ENCODE measurements at places on chromosomes 16 and 17. TPM values are rescaled to one million over a fixed set of nuclear protein-coding genes. Genes with fewer than 3 reads are reported as not detected.

DNA sequence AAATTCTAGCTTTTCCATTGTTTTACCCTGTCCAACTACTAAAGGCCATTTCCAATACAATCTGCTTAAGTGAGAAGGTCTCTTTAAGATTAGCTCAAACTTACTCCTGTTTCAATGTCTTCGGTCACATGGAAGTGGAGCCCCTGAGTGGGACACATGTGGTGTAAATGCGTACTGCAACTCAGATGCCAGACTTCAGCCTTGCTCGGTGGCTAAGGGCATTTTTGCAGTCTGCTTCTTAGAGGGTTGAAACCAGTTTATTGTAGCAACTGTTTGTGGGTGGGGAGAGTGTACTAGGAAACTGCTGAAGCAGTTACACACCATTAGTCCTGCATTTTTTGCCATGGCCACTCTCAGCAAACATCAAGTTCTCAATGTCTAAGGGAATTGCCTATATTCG, 140.6 kb downstream of the PARN start:
- DNase-seq = no peak
- no peak overlapping the region for H3K27ac ChIP-seq
- no peaks in the 10 kb centered on the region for H3K27me3 ChIP-seq
- H3K4me1 ChIP-seq = peaks cover 26% of the 10 kb centered on the region

DNA sequence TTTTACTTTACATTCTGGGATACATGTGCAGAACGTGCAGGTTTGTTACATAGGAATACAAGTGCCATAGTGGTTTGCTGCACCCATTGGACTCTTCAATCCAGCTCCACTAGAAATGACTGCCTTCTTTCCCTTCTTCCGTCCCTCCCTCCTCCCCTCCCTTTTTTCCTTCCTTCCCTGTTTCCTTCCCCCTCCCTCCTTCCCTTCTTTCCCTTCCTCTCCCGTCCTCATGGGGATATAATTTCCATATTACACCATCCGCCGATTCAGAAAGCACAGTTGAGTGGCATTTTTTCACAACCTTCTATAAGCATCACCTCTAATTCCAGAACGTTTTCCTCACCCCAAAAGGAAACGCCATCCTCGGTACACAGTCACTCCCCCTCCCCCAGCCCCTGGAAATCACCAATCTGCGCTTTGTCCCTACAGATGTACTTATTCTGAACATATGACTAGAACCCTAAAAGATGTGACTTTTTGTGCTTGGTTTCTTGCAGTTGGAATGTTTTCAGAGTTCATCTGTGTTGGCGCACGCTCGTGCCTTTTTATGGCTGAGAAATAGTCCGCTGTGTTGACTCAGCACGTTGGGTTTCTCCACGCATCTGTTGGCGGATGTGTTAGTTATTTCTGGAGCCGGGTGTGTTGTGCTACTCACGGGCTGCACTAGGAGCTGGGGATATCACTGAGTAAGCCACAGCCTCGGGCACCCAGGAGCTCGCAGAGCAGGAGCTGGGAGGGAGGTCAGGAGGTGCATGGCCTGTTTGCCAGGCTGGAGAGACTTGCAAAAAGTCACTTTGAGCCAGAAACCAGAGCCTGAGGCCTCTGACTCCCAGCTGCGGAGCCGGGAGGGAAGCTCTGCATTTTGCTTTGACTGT, 336.4 kb downstream of the SEC14L1 start:
- no peaks in the 10 kb centered on the region for H3K27me3 ChIP-seq
- H3K36me3 ChIP-seq = no peaks in the 10 kb centered on the region
- H3K4me3 ChIP-seq = no peak overlapping the region
- peaks cover 100% of the 10 kb centered on the region for H3K4me1 ChIP-seq

DNA sequence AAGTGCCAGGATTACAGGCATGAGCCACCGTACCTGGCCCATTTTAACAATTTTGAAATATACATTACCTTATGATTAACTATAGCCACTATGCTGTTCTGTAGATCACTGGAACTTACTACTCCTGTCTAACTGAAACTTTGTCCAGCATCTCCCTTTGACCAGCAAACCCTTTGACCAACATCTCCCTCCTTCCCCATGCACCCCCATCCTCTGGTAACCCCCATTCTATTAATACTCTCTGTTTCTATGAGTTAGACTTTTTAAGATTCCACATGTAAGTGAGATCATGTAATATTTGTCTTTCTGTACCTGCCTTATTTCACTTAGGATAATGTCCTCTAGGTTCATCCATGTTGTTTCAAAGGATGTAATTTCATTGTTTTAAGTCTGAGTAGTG, 178.0 kb downstream of the MSI2 start:
- H3K27ac ChIP-seq = no peak overlapping the region
- H3K36me3 ChIP-seq = no peaks in the 10 kb centered on the region
- no peaks in the 10 kb centered on the region for H3K27me3 ChIP-seq
- no peak for DNase-seq

- H3K4me1 ChIP-seq = peaks cover 37% of the 10 kb centered on the region
- no peaks in the 10 kb centered on the region for H3K36me3 ChIP-seq
- no peaks in the 10 kb centered on the region for H3K27me3 ChIP-seq
- no peak overlapping the region for H3K4me3 ChIP-seq
- DNase-seq = no peak
- peak overlapping the region; percentile 66 for H3K27ac ChIP-seq
These were observed 101.8 kb downstream of the PARN start for GRCh38 chr16:14528306-14528705.

- no peak overlapping the region for H3K4me3 ChIP-seq
- no peaks in the 10 kb centered on the region for H3K4me1 ChIP-seq
- H3K27me3 ChIP-seq = no peaks in the 10 kb centered on the region
- no peak for DNase-seq
- no peak overlapping the region for H3K27ac ChIP-seq
- no peaks in the 10 kb centered on the region for H3K36me3 ChIP-seq
These were observed 250.0 kb downstream of the ABCC12 start for GRCh38 chr16:47905771-47906170.

DNA sequence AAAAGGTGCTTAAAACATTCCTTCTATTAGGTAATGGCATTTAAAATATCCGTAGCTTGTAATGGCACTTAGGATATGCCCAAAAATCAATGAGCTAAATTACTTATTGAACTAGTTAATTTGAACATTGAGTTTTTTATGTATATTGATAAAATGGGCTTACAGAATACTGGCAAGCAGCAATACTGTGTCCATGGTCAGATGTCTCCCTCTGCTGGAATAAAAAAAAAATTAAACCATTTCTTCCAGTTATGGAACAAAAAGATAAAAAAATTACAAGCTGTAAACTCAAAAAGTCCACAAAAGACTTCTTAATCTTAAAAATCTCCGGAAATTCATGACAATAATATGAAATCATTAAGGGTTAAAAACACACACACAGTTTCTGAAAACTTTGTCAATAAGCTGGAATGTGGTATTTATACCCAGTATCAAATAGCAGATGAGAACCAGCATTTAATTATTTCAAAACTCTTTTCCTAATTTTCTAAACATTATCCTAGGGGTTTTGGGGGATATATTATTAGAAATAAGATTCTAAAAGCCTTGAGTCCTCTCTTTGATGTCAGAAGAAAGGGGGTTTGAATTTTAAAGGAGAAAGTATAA, 21.5 kb upstream of the PSMD7 start:
- H3K27ac ChIP-seq = no peak overlapping the region
- no peak overlapping the region for H3K4me3 ChIP-seq
- H3K4me1 ChIP-seq = no peaks in the 10 kb centered on the region
- H3K36me3 ChIP-seq = no peaks in the 10 kb centered on the region

GRCh38 chr16:12543700-12544476, 259.8 kb downstream of the CPPED1 start:
- no peak for DNase-seq
- H3K27ac ChIP-seq = no peak overlapping the region
- H3K4me3 ChIP-seq = no peak overlapping the region
- H3K27me3 ChIP-seq = no peaks in the 10 kb centered on the region
- no peaks in the 10 kb centered on the region for H3K36me3 ChIP-seq

DNA sequence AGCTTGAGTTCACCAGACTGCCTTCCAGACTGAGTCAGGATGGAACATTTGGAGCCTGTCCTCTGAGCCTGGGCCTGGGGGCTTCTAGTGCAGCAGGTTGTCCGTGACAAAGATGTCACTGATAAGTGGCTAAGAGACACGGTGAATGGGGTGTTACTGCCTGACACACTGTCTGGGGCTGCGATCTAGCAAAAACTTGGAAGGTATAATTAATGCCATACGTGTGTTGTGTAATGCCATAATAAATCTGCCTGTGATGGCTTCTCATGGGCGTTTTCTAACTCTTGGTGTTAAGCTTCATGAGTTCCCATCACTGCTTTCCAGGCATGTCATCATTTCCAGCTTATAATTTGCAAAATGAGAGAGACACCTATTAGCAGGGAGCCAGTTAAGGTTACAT, 215.4 kb downstream of the UTP18 start:
- no peak overlapping the region for H3K4me3 ChIP-seq
- H3K27ac ChIP-seq = no peak overlapping the region
- H3K4me1 ChIP-seq = no peaks in the 10 kb centered on the region

GRCh38 chr16:11586856-11587642, at the start of gene LITAF:
TSS of gene LITAF (minus strand) at chr16:11586919. CDS start at chr16:11556730, 30,189 bp downstream.
- no peaks in the 10 kb centered on the region for H3K27me3 ChIP-seq
- H3K4me3 ChIP-seq = peak within 1 kb of the TSS; percentile 92
- peaks cover 36% of the 10 kb centered on the region for H3K4me1 ChIP-seq
- no peak for DNase-seq
- H3K27ac ChIP-seq = peak within 1 kb of the TSS; percentile 99

- peaks cover 2% of the 10 kb centered on the region for H3K4me1 ChIP-seq
- H3K4me3 ChIP-seq = no peak overlapping the region
- no peak overlapping the region for H3K27ac ChIP-seq
- H3K27me3 ChIP-seq = no peaks in the 10 kb centered on the region
- DNase-seq = no peak
These were observed 85.2 kb downstream of the GLG1 start for GRCh38 chr16:74521691-74522090.

DNA sequence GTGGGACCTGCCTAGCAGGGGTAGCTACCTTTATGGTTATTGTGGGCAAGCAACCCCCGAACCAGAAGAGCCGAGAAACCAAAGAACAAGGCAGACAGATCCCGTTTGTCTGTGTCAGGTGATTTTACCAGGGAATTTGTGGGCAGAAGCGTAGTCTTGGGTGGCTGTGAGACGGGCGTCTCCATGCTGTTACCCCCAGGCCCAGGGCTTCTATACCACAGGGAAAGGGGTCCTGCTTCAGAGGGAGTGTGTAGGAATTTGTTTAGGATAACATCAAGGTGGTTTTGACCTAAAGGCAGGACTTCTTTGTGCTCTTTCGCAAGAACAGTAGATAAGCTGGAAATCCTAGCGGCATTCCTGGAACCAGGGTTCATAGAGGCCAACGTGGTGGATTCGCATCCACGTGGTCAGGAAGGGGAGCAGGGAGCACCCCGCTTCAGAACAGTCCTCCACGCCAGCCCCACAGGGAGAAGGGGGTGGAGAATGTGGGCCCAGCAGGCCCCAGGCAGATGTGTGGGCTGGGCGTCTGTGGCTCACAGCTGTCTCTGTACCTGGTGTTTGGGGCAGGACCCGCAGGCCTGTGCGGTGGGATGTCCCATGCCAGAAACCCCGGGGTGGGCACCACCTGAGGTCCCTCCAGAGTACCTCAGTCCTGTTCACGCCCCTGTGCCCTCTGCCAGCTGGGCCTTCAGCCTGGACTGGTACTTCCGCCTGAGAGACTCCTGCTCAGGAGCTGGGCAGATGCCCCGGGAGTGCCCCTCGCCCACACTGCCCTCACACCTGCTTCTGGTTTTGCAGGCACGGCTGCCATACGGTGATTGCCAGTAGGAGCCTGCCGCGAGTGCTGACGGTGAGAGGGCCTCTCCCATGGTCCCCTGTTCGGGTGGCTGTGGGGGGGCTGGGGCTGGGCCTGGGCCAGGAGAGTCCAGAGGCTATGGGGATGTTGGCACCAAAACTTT, 4.1 kb downstream of the DECR2 start:
- no peak overlapping the region for H3K27ac ChIP-seq
- H3K4me1 ChIP-seq = peaks cover 12% of the 10 kb centered on the region
- no peak overlapping the region for H3K4me3 ChIP-seq
- no peaks in the 10 kb centered on the region for H3K27me3 ChIP-seq
- no peak for DNase-seq

DNA sequence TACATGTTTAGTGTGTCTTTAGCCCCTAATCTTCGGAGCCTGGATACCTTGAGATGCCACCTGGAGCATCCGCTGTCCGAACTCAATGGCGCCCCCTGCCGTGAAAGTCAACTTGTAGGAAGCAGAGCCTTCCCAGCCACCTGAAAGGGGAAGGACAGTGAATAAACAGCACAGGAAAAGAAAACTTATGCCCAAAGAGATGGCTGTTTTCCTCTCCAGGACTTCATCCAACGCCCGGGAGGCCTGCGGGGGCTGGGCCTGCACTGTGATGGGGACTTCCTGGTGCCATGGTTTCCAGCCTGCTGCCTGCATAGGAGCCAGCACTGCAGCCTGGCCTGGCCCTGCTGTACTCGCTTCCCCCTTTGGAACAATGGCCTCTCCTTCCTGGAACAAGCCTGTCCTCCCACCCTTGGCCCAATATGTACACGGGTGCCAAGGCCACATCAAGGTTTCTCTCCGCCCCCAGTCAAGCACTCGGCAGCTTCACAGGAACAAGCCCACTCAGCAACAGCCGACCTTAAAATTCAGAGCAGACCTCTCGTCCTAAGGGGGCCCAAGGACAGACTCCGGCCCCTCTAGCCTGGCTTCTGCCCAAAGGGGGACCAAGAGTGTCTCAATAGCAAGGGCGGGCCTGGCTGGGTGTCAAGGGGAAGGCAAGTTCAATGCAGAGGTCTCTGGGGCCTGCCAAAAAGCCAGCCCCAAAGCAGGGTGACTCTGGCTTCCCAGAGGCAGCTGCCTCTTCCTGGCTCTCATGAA, 4.5 kb upstream of the UNC13D start:
- peaks cover 76% of the 10 kb centered on the region for H3K4me1 ChIP-seq
- no peaks in the 10 kb centered on the region for H3K27me3 ChIP-seq
- no peak for DNase-seq
- H3K4me3 ChIP-seq = no peak overlapping the region
- H3K27ac ChIP-seq = peak overlapping the region; percentile 12

DNA sequence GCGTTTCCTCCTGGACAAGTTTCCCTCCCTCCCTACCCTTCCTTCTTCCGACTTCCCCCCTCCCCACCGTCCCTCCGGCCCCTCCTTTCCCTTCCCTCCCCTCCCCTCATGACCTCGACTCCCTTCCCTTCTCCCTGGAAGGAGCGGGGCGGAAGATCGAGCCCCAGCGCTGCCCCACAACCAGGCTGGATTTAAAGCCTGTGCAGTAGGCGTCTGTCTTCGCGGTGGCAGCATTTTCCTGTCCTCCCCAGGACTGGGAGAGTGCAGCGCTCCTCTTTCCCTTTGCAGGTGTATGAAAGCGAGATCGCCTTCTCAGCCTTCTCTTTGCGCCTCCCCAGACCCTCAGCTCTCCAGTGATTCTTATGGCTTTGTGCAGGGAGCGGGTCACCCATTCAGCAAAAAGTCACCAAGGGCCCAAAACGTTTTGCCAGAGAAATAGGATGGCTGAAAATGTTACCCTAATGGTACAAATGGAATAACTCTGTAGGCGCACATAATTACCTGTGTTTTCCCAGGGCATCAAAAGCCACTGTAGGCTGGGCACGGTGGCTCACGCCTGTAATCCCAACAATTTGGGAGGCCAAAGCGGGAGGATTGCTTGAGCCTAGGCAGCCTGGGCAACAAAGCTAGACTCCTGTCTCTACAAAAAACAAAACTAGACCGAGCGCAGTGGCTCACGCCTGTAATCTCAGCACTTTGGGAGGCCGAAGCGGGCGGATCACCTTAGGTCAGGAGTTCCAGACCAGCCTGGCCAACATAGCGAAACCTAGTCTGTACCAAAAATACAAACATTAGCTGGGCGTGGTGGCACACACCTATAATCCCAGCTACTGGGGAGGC, 40.8 kb downstream of the SLFN12L start:
- DNase-seq = no peak
- H3K27me3 ChIP-seq = no peaks in the 10 kb centered on the region
- H3K4me3 ChIP-seq = no peak overlapping the region
- H3K36me3 ChIP-seq = no peaks in the 10 kb centered on the region
- no peak overlapping the region for H3K27ac ChIP-seq

SLC5A11 gene
- not detected for total RNA-seq

ALOX15B gene
- 28.7 TPM for total RNA-seq

SUMO2 gene
- 63.6 TPM for total RNA-seq

GNGT2 gene
- 6.6 TPM for total RNA-seq

TRPV3 gene
- 3.2 TPM for total RNA-seq

All from vagina (tissue), 2 donors.